ENCODE measurements at places on chromosomes 4 and X. TPM values are rescaled to one million over a fixed set of nuclear protein-coding genes. Genes with fewer than 3 reads are reported as not detected.

DNA sequence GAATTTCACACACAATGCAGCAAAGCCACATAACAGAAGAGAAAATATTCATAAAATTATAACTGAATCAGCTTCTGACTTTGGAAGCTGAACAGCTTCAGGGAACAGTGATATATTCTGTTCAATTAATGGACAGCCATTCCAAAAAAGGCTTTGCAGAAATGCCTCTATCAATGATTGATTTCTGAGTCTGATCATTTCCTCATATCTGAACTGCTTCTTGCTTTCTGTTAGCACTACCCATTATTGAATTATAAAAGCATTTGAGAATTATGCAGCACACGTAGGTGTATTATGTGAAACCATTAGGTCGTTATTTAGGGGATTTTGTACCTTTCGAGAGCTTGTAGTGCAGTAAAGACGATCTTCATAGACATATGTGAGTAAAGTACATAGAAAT, 159.6 kb downstream of the STIM2 start:
- no peak for DNase-seq

DNA sequence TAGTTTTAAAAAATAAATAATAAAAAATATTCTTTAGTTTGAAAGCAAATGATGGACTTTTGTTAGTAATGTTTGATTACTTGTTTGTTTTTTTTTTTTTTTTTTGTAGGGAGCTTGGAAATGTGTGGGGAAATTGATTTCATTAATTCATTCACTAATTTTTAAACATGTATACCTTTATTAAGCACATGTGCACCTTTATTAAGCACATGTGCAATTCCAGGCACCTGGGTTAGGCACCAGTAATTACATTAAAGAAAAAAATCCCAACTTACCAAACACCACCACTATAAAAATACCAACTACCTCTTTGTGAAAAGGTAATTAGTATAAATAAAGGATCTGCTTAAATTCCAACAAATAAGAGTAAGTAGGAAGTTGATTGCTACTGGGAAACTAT, 9.5 kb downstream of the GUCY1B1 start:
- no peak for DNase-seq

- no peak for DNase-seq
These were observed 63.4 kb downstream of the CHRDL1 start for GRCh38 chrX:110732266-110732665.

GRCh38 chr4:99811850-99812249, 4.8 kb upstream of the DAPP1 start:
- DNase-seq, result peak; percentile 42

CXorf65 gene
- 57.7 TPM for total RNA-seq

PPP1R3F gene
- total RNA-seq, result 10.8 TPM

All from T-helper 17 cell (primary cell).